ENCODE measurements at places on chromosomes 5 and 9.

DNA sequence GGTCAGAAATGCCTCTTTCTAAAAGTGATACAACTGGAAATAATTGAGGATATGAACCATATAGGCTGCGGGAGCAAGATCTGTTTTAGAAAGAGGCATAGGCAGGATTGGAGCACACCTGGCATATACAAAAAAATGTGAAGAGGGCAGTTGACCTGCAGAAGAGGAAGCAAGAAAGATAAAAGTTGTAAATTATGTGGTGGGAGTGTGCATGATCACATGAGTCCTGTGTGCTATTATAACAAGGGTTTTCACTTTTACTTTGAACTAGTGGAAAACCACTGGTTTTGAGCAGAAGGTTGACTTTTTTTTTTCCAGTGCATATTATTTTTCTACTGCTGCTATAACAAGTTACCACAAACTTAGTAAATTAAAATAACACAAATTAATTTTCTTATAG lies 489.3 kb downstream of the ANXA1 start:
- no peak for DNase-seq

- no peak for DNase-seq
These were observed 117.7 kb upstream of the NR3C1 start for GRCh38 chr5:143521141-143521540.

- no peak for DNase-seq
These were observed 459.4 kb upstream of the NMUR2 start for GRCh38 chr5:152864447-152864846.

DNA sequence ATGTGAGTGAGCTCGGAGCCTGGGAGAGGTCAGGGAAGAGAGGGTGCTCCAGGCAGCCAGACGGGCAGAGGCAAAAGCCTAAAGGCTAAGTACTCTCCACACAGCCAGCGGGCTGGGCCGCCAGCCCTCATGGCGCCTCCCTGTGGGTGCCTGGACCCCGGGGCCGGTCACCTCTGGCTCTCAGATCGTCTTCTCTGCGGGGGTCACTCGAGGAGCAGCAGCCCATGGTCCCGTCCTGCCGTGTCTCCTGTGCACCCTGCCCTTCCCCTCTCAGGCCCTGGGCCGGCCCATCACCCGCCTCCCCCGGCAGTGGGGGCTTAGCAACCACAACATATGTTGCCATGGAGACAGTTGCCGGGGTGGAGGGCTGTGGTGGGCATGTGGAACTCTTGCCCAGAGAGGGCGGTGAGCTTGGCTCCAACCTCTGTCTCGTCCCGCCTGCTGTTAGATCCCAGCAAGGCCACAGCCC lies 4.2 kb downstream of the AK1 start:
- peak; percentile 65 for DNase-seq

GRCh38 chr5:134246771-134247427 lies 21.0 kb upstream of the PPP2CA start:
- DNase-seq: no peak

DNA sequence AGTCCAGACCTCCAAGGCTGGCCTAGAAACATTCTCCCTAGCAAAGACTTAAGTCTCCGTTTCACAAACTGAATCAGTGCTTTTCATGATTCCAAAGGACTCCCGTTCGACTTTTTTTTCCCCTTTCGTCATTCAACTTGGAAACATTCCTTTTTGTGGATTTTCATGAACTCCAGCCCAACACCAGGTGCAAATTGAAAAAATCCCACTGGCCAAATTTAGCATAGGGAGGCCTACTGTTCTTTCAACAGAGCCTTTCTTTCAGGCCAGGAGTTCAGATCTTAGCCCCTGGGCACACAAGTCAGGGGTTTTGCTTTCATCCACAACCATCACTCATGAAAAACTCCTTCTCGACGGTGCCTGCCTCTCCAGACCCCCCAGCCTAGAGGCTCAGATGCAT lies 285.3 kb downstream of the PIK3R1 start:
- DNase-seq: no peak

GRCh38 chr5:172499287-172499686 lies 45.0 kb upstream of the SH3PXD2B start:
- DNase-seq: peak; percentile 1

- DNase-seq: no peak
These were observed 28.1 kb downstream of the ATOX1 start for GRCh38 chr5:151730381-151730780.

GRCh38 chr9:116792271-116792670 lies 105.2 kb downstream of the TRIM32 start:
- no peak for DNase-seq

DNA sequence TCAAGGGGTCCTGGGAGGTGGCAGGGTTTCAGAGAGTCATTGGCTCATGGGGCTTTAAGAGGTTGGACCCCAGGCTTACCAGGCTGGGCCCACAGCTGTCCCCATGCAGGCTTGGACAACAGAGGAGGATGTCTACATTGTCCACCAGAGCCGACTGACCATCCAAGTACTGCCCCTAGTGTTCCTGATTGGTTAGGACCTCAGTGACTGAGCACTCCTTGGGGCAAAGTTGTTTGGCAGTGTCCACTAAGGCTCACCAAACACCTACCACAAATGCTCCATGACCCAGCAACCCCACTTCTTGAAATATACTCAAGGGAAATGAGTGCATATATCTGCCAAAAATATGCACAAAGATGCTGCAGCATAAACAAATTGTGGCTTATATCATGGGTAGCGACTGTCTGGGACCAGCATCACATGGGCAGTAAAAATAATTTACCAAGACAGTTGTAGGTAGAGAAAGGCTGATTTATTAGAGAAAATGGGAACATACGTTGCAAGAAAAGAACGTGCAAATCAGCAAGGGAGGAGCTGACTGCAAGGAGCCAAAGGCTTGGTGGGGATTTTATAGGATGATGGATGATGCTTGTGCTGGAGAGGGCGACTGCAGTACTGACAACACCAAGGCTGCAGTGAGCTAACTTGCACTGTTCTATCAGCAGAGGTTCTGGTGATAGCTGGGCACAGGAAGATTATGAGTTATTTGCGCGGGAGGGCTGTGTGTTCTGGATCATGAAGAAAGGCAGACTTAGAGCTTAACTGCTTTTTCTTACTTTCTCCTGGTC lies 265.2 kb downstream of the GADD45G start:
- peak; percentile 44 for DNase-seq

- DNase-seq: peak; percentile 52
These were observed 481.6 kb downstream of the SPATA31A7 start for GRCh38 chr9:61671276-61671973.

DNA sequence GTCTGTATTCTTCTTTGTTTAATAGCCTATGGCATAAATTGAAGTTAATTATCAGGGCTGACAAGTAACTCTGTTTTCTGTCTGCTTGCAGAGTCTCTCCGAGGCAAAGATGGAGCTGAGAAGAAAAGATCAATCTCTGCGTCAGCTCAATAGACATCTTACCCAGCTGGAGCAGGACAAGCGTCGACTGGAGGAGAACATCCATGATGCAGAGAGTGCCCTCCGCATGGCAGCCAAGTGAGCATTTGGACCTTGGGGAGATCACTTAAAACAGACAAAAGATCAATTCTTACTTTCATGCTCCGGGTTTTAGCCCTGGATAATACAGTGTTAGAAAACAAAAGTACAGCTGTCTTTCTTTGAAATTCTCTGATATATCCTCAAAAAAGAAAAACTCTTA lies 293.8 kb downstream of the CCDC171 start:
- no peak for DNase-seq

DNA sequence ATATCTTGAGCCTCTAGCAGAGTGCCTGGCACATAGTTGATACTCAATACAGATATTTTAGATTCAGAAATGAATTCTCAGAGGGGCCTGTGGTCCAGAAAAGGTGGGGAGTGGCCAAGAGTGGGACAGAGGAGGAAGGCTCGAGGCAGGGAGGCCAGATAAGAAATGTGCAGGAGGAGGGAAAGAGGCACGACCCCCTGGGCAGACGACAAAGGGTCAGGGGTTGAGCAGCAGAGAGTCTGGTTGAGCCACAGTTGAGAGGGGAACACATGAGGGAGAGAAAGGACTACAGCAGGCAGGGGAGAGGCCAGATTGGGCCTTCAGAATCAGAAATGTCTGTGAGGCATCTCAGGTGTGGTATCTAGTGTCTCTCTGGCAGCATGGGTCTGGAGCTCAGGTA lies 89.1 kb downstream of the PSD2 start:
- DNase-seq: no peak

- DNase-seq: no peak
These were observed 137.3 kb upstream of the ACO1 start for GRCh38 chr9:32247168-32247567.

DNA sequence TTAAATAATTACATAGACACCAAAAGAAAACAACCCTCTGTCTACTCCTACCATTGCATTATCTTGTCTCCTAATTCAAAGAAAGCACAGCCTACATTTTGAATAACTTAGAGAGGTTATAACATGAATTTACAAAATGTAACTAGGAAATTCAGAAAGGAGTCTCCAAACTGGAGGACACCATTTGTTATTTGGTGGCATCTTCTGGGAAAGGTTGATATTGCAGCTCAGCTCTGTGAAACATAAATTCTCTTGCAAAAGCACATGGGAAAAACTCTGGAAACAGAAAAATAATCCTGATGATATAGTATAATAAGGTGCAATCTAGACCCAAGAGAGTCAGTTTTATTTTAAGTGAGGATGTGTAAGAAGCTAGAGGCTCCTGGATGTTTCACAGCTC lies 215.3 kb downstream of the MLLT3 start:
- no peak for DNase-seq

- no peak for DNase-seq
These were observed 768.1 kb upstream of the GRAMD2B start for GRCh38 chr5:125655156-125655555.

GRCh38 chr9:7088611-7089010 lies 330.8 kb downstream of the KDM4C start:
- no peak for DNase-seq

- no peak for DNase-seq
These were observed 23.4 kb downstream of the NREP start for GRCh38 chr5:111733571-111733970.

DNA sequence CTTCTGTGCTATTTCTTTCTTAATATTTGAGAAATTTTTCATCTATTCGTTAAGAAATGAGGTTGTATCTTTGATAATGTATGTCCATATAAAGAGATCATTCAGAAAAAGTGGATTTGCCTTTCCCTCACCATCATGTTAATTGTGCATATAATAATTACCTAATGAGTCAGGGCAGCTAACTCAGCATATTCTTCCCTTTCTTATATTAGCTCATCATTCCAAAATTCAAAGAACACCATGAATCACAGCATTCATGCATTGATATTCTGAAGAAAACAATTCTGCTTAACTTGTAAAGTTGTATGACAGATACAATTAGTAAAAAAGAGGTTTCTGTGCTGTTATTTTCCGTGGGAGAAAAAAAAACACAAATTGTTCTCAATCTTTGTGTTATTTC lies 630.6 kb downstream of the TLE1 start:
- DNase-seq: no peak

DNA sequence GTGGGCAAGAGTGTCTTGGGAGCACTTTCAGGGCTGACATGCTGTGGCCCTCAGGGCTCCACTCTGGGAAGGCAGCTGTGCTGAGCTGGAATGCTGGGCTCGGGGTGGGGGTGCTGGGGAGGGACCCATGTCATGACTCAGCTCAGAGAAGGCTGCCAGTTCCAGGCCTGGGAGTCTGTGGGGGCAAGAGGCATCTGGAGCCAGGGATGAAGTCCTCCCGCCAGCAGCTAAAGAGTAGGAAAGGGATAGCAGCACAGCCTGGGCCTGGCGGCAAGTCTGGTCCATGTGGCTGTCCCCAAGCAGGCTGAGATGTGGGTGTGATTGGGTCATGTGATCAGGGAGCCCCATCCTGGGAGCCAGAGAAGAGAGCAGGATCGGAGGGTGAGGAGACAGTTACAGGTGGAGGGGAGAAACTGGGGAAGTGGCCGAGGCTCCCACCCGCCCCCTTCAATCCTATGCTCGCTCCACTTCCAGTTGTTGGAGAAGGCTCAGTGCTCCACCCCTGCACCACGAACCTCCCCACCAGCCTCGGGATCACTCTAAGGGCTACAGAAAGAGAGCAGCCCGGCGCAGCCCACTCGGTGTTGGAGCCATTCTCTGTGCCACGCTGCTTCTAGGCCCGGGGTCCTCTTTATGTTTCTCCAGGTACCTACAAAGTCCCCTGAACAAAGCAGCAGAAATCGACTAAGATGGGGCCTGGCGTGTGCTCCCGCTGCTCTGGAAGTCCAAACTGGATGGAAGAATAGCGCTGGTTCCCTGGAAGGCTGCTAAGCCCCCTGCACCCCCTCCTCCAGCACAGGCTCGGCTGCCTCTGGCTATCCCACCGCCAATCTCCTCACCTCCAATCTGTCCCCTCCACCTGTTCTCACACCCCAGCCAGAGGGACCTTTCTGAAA lies 12.0 kb downstream of the PDGFRB start:
- peak; percentile 96 for DNase-seq

DNA sequence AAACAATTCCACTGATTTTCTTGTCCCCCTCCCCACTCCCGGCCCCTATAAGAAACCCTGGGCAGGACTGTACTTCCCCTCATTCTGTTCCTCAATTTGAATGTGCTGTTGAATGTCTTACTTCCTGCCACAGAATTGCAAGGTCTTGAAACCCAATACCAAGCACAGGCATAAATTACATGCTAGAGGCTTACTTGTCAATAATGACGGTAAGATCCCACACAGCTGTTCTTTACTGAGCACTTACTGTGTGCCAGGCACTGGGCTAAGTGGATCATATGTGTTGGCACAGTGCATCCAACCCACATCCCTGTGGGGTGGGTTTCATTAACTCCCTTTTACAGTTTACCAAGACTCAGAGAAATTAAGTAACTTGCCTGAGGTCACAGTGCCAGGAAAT lies 63.4 kb downstream of the MVB12B start:
- DNase-seq: no peak

- no peak for DNase-seq
These were observed 376.9 kb downstream of the NTRK2 start for GRCh38 chr9:85046475-85046874.

DNA sequence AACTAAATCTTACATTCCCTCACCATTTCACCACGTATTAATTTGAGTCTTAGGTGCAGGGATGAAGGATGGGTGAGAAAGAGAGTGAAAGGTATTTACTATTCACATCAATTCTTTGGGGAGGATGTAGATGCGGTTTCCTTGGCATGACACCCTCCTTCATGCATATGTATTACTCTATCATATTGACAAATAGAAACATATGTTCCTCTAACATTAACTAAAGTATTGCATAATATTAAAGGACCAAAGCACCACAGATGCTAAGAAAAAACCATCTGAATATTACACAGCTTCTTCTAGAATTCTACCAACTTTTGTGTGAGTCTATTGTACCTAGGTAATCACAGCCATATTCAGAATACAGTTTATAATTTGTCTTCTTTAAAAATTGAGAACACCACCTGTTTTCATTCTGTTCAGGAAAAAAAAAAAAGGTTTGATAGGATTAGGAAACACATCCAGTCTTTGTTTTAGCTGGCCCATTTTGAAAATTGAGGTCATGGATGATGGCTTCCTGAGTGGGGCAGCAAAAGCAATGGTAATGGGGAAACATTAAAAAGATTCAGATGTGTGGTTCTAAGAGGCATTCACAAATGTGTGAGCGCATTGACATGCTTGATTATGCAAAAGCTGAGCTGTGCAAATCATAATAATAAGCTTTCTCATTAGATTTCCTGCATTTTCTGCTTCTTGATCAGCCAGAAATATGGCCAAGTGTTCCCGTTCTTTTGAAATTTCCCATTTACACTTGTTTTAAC lies 1011.5 kb upstream of the NUDT12 start:
- DNase-seq: no peak

Data from sigmoid colon (tissue), 7 donors.